ENCODE measurements at places on chromosomes 5 and 9.

DNA sequence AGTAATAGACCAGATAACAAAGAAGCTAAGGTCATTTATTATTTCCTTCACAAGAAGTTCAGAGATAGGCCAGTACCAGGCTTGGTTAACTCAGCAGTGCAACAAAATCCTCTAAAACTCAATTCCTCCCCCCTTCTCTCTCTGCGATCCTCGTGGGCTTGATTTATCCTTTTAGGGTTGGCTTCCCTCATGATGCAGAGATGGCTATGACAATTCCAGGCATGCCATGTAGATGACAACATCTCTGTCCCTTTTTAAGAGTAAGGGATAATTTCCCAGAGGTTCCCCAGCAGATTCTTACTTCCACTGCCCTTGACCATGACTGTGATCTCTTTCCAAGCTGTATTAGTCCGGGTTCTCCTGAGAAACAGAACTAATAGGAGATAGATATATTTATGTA lies 28.7 kb upstream of the DAP start:
- DNase-seq: peak; percentile 15

DNA sequence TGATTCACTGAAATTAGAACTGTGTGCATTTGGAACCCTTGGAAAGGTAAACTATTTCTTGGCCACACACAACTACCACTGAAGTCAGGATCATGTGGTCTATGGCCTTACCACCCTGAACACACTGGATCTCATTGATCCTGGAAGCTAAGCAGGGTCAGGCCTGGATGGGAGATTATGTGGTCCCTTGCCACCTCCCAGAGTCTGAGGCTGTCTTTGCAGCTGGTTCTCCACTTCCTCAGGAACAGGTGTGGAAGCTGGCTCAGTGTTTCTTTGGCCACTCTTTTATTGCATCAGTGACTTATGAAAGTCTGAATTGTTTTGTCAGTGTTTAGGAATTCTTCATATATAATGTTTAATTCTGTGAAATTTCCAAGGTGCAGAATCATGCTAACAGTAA lies 89.2 kb downstream of the TEK start:
- DNase-seq: no peak

- peak; percentile 96 for DNase-seq
Measured at GRCh38 chr5:132259069-132259851, 1.8 kb downstream of the PDLIM4 start.

- no peak for DNase-seq
Measured at GRCh38 chr5:4780633-4781032, 359.5 kb upstream of the ADAMTS16 start.

- no peak for DNase-seq
Measured at GRCh38 chr5:79875230-79875629, 115.8 kb downstream of the MTX3 start.

GRCh38 chr9:27470291-27470856 lies 53.7 kb upstream of the IFNK start:
- no peak for DNase-seq

GRCh38 chr9:123322273-123323195 lies 33.5 kb upstream of the CRB2 start:
- no peak for DNase-seq

DNA sequence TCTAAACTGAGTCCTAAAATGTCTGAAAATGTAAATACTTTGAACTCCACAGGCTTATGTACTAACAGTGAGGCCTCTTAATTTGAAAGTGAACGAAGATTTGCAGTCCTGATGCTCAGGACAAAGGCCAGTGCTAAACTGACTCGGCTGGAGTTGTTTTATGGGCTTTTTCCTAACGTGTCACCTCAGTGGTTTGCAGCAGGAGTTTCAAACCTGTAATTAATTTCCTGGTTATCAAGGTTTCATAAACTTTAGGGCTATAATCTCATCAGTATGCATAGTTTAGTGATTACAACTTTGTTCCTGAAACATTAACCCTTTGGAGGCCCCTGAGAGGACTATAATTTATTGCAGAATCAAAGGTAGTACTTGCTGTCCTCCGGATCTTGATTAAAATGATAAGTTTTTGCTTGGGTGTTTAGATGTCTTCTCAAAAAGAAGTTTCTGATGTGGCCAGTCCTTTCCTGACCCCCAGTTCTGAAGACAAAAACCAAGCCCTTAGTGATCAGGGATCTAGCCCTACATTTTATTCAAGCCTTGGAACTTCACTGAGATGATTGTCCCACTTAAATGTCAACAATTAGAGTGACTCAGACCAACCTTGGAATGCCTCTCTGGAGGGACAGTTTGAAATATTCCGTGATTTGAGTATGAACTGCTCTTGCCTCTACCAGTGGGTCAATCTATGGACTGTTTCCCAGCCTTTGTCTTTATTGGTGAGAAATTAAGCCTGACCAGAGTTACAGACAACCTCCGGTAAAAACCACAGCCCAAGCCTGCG lies 11.1 kb upstream of the S100Z start:
- DNase-seq: peak; percentile 63

GRCh38 chr9:81035171-81035570 lies 654.2 kb downstream of the TLE1 start:
- DNase-seq: peak; percentile 78

GRCh38 chr9:125476645-125477044 lies 215.0 kb downstream of the GAPVD1 start:
- no peak for DNase-seq

- peak; percentile 39 for DNase-seq
Measured at GRCh38 chr5:33372721-33373472, 67.9 kb upstream of the TARS1 start.

DNA sequence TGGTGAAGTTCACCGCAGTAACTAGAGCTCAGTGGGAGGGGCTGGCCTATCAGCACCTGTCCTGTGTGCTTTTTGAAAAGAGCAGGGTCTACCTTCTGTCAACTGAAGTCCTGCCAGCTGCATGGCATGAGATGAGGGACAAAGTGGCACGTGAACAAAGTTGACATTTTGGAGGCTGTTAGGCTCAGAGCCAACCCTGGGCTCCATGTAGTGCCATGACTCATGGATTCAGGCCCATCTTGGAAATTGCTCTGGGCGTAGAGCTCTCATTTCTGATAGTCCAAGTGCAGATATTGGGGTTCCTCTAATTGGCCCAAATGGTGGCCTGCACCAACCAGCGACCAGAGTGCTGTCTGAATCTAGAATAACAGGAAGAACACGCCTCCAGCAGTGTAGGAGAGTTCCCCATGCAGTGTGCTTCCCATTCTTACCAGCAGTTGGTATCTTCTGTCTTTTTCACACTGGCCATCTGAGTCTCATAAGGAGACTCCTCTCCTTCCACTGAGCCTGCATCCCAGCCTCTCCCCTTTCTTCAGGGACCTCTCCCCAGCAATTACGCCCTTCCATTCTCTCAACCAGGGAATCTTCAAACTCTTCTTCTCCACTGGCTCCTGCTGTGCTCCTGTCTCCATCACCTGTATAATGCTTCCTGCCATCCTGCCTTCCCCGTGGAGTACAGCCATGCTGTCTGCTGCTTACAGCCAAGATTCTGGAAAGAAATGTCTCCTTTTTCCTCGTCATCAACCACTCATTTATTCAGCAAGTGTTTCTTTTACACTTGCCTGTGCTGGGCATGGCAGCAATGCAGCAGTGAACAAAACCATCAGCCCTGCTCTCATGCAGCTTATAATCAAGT lies 30.4 kb downstream of the IRF1 start:
- no peak for DNase-seq

DNA sequence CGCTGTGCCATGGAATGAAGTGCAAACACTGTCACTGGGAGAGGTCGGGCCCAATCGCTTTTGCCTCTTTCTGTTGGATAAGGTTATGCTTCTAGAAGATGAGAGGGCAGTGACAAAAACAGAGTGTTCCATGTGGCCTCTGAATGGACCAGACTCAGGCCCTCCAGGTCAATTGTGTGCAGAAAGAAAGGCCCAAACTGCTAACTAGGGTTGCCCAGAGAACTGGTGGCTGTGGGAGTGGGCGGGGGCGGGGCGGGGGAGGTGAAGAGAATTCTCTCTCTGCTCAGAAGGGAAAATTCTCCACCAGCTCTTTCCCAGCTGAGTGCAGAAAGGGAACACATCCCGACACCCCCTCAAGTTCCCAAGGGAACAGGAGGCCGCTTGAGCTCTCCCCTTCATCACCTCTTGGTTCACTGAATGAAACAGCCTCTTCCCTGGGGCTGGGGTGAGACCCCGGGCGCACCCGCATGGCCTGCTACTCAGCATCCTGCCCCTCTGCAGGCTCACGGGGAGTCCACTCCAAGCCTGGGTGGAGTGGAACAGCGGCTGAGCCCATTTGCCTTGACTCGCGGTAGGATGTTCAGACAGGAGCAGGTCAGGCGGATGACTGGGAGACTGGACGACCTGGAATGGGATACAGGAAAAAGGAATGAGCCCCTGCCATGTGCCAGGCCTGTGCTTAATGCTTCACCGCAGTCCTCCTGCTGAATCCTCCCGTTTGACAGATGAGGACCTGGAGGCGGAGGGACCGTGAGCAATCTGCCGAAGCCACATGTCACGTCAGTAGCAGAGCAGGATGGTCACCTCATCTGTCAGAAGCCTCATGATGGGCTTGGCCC lies 93.8 kb upstream of the FANCC start:
- DNase-seq: no peak

- DNase-seq: no peak
Measured at GRCh38 chr5:82847562-82847961, 229.6 kb downstream of the TMEM167A start.

DNA sequence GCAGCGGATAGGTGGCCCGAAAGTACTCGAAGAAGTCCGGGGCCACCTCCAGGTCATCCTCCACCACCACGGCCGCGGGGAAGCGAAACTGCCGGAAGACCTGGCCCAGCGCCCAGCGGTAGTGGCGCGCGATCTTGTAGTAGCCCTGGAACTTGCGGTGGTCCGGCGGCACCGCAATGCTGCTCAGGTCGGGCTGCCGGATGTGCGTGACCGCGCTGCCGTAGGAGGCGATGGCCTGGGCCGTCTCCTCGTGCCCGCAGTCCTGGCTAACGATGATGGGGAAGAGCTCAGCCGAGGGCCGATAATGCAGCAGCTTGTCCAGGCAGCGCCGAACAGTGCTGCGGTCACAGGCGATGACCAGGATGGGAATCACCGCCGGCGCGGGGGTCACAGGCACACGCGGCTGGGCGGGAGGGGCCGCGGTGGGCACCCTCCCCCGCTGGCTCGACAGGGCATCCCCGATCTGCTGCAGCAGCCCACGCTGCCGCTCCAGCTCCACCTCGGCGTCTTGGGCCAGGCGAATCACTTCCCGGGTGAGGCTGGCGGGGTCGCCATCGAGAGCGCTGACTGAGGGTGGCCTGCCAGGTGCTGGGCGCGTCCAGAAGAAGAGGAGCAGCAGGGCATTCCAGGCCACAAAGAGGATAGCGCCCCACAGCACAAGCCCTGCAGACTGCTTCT lies 10.2 kb downstream of the MGAT1 start:
- no peak for DNase-seq

- no peak for DNase-seq
Measured at GRCh38 chr5:151600069-151600665, 9.0 kb upstream of the FAT2 start.

- DNase-seq: peak; percentile 43
Measured at GRCh38 chr5:73122875-73123810, 2.8 kb downstream of the TMEM171 start.

DNA sequence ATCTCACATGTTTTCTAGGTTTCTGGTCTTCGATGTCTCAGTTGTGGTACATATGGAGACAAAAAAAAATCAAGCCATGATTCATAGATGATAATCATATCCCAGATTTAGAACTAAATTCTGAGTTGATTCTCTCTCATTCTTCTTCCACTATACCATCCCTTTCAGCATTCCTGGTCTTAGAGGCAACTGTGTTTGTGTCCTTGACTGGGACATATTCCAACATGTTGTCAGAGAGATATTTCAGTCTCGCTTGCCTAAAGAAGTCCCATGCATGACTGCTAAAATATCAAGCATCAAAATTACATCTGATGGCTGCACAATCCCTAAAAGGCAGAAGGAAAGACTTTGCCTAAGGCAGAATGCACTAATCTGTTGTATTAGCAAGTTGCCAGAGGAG lies 236.6 kb downstream of the PSAT1 start:
- no peak for DNase-seq
